ENCODE measurements at places on chromosomes 1 and 21.
A peak's percentile ranks its signal among the peaks of the same experiment; 100 is the strongest.

DNA sequence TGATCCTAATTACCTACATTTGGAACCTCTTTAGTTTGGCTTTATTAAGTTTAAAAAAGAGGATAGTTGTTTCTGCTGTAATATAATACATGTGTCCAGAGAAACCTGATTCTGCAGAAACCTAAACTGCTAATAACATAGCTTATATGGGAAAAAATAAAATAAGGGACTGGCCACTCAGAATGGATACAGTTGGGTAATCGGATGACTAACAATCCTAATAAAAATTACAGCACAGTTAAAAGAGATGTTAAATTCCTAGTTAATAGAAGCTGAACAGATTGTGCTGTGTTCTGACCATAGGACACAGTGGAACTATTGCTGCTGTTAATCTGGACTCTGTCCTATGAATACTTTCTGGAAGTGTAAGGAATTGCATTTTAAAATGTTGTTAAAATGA lies 16.0 kb downstream of the ARV1 start:
- DNase-seq = no peak

DNA sequence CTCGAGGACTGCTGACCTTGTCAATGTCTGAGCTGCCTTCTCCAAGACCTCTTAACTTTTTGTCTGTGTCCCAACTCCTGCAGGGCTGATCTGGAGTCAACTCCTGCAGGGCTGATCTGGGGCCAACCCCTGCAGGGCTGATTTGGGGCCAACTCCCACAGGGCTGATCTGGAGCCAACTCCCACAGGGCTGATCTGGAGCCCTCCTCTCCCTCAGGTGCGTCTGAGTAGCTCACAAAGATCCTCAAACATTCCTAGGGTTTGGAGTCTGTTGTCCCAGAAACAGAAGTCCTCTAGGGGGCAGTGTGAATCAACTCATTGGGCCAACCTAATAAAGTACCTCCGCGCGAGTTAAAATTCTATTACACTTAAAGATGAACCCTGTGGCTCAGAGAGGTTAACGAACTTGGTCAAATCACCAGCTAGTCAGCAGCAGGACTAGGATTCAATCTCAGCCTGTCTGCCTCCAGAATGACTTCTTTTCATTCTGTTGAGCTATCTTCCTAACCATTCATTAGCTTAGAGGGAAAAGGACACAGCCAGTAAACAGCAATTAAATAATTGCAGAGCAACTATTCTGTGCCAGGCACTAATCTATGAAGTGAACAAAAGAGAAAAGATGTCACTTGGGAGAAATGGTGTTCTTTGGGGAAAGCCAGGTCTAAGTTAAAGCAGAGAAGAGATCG lies 17.2 kb upstream of the RLF start:
- DNase-seq = peak; percentile 89

DNA sequence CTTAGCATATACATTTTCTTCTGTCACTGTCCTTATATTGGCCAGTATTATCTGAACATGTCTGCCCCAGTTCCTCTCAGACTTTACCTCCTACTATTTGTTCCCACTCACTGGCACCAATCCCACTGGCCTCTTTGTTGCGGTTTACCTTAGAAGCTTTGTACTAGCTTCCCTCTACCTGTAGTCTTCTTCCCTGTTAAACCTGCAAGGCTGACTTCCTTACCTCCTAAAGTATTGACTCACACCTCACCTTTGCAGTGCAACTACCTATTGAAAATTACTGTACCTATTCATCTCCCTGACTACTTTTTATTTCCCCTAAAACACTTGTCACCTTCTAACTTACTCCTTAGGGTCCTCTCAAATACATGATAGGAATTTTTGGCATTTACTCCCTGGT lies 111.1 kb downstream of the CLEC20A start:
- DNase-seq = no peak

GRCh38 chr1:76048926-76049325 lies 25.6 kb upstream of the ST6GALNAC3 start:
- DNase-seq = no peak

- no peak for DNase-seq
Measured at GRCh38 chr1:36807262-36807661, 227.1 kb downstream of the GRIK3 start.

DNA sequence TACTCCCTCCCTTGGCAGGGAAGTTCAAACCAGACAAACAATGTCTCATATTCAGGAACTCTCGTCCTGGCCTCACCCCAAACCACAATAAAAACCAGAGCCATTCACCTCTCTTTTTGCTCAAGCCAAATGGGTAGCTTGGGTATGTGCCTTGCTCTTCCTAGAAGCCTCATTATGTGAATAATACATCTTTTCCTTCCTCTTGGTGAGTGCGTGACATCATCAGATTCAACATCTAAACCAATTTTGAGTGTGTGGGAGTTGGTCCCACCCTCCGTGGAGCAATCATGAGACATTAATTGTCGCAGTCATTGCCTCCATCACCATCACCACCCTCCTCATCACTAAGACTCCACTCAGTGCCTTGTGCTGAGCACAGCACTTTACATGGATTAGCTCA lies 482.9 kb downstream of the PTPRU start:
- no peak for DNase-seq

DNA sequence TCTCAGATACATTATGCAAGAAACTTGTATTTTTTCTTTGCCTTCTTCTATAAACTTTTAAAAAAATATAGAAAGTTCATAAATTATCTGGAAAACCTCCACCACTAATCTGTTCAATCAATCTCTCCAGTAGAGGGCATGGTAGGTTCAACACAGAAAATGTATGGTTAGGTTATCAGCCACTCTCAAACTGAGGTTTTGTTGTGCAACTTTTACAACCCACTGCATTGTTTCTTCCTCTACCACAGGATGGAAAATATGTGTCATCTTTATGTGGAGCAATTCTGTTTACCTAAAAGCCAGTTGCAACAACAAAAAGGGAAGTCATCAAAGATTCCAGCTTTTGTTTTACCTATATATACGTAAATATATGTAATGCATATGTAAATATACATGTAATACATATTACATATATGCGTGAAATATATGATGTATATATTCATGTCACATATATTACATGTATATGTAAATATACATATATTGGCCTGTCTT lies 3.0 kb upstream of the RGS2 start:
- DNase-seq = peak; percentile 81

- no peak for DNase-seq
Measured at GRCh38 chr1:60598041-60598910, 484.1 kb upstream of the NFIA start.

DNA sequence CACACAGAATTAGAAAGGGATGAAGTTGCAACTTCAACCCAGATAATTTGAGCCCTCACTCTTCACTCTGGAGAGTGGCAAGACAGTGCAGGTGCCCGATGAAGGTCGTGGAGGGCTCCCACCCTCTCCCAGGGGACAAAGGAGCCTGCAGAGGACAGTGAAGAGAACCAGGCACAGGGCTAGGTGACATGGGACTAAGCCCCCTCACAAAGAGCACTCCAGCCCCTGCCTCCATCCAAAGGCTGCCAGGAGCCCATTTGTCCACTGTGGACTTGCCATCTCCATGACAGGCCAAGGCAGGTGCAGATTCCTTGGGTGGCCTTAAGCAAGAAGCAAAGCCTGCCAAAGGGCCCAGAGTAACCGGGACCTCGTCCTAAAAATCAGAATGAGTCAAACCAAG lies 15.1 kb downstream of the ERRFI1 start:
- no peak for DNase-seq

DNA sequence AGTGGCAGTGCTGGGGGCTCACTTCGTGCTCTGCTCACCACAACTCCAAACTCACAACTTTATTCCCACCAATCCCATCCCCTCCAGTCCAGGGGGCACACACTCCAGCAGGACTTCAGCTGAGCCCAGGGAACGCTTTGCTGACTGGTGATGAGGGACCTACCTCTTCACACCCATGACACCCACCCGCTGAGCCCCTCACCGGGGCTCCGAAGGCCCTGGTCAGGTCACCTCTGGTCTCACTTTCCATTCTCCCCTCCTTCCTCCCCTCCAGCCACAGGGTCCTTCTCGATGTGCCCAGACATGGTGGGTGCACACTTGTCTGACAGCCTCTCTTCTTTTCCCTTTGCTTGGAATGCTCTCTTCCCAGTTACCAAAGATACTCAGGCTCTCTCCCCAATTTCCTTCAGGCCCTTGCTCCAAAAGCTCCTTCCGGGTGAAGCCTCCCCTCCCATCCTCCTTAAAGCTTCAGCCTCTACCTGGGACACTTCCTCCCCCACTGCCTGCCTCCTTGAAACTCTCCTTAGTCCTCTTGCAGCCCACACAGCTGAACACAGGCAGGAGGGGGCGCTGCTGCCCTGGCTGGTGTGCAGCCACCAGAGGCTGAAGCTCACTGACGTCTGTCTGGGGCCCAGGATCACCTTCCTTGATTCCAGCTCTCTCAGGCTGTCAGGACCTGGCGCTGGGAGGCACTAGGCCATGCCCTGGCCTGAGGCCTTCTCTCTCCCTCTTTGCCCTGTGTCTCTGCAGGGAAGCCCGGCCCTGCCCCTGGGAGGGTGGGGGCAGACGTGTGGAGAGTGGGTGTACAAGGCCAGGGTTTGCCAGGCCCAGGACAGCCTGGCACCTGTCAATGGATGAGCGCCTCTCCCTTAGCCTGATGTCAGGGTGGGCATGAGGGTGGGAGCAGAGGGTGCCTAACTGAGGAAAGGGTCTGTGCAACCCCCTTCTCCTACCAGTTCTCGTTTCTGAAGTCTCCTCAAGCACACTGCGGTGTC lies 1.6 kb downstream of the KCNE1 start:
- DNase-seq = peak; percentile 74

- no peak for DNase-seq
Measured at GRCh38 chr1:29826646-29827045, 590.3 kb downstream of the PTPRU start.

- DNase-seq = no peak
Measured at GRCh38 chr1:56031001-56031400, 548.4 kb downstream of the PLPP3 start.

DNA sequence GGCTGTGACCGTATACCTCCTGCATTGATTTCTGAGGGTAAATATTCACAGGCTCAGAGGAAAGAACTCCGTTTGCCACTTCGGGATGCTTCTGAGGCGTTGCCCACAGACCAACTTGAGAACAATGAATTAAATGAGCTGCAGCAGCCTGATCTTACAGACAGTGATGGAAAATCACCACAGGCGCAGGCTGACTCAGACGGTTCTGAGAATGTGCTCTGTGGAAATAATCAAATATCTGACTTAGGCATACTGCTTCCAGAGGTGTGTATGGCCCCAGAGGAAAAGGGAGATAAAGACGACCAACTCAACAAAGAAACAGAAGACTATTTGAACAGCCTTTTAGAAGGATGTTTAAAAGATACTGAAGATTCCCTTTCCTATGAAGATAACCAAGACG lies 76.7 kb upstream of the SCCPDH start:
- no peak for DNase-seq

DNA sequence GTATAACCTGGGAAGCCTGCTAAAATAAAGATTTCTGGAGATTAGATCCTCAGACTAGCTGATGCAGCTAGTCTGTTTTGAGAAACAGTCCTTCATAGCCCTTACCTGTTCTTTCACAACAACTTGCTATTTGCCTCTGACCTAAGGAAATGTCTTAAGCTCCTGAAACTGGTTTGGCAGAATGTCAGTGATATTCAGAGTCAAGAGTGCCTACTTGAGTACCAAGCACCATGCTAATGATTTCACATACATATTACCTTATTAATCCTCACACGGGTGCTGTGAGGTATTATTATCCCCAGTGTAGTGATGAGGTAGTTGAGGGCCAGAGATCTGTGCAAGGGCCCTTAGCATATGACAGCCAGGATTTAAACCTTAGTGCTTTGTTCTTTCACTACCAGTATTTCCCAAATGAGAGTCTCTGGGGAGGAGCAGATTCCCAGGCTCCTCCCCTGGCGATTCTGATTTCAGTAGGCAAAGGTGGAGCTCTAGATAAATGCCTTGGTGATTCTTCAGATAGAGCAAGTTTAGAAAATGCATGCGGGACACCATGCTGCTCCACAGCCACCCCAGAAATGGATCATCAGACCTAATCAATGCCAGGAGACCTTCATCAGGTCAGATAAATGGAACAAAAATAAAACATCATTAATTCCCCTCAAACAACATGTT lies 47.4 kb upstream of the WNT2B start:
- peak; percentile 59 for DNase-seq

GRCh38 chr1:58905628-58906221 lies 121.9 kb upstream of the JUN start:
- no peak for DNase-seq

DNA sequence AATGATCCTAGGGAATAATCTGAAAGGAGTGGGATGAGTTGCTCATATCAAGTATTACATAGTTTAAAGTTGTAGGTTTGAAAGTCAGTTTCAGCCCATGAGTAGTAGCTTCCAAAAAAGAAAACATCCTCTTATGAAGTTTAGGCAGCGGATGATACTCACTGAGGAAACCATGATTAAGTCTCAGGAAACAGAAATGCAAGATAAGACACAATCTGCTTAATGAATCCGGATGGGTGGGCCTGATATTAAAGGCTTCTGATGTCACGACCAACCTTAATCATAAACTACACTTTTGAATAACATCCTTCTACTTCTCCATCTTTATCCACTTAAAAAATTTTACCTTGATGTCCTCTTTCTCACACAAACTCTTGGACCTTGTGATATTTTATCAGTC lies 61.8 kb downstream of the S1PR1 start:
- DNase-seq = no peak

GRCh38 chr1:211625040-211625439 lies 46.1 kb upstream of the SLC30A1 start:
- DNase-seq = peak; percentile 53

DNA sequence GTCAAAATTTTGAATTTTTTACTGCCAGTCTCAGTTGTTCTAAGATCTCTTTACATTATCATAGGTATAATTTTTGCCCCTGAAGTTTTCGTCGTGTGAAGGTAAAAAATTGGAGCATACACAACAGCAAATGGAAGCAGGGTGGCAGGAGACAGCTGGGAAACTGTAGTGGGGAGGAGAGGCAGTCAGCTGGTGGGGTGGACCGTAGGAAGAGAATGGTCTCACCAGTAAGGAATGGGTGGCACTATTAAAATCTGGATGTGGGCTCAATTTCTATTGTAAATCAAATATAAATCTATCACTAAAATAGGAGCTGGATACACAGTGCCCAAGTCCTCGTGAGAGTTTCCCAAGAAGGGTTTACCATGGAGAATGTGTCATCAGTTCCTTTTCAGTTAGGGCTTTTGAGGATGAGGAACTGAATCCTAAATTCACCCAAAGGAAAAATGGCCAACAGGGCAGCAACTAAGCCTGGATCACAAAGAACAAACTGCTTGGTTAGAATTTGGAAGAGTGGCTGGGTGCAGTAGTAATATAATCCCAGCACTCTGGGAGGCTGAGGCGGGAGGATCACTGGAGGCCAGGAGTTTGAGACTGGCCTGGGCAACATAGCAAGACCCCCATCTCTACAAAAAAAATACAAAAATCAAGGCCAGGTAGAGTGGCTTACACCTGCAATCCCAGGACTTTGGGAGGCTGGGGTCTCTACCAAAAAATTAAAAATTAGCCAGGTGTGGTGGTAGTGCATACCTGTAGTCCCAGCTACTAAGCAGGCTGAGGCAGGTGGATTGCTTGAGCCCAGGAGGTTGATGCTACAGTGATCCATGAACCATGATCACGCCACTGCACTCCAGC lies 10.5 kb upstream of the IRF2BP2 start:
- DNase-seq = peak; percentile 59

- no peak for DNase-seq
Measured at GRCh38 chr1:184649451-184649888, 105.2 kb downstream of the EDEM3 start.
